ENCODE measurements at places on chromosomes 16 and 17.

- no peak for DNase-seq
Measured at GRCh38 chr17:31391496-31391949, at the start of gene RAB11FIP4. Gene RAB11FIP4 (plus strand): TSS chr17:31391675. CDS start chr17:31391853, 178 bp downstream.

DNA sequence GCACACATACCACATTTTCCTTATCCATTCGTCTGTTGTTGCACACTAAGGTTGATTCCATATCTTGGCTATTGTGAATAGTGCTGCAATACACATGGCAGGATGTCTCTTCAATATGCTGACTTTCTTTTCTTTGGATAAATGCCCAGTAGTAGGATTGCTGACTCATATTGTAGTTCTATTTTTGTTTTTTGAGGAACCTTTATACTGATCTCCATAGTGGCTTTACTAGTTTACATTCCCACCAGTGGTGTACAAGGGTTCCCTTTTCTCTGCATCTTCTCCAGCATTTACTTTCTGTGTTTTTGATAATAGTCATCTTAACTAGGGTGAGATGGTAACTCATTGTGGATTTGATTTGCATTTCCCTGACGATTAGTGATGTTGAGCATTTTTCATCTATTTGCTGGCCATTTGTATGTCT is 118.1 kb downstream of the STXBP4 start:
- no peak for DNase-seq

GRCh38 chr17:80992077-80992947 is 671 bp downstream of the CHMP6 start:
- DNase-seq = no peak

DNA sequence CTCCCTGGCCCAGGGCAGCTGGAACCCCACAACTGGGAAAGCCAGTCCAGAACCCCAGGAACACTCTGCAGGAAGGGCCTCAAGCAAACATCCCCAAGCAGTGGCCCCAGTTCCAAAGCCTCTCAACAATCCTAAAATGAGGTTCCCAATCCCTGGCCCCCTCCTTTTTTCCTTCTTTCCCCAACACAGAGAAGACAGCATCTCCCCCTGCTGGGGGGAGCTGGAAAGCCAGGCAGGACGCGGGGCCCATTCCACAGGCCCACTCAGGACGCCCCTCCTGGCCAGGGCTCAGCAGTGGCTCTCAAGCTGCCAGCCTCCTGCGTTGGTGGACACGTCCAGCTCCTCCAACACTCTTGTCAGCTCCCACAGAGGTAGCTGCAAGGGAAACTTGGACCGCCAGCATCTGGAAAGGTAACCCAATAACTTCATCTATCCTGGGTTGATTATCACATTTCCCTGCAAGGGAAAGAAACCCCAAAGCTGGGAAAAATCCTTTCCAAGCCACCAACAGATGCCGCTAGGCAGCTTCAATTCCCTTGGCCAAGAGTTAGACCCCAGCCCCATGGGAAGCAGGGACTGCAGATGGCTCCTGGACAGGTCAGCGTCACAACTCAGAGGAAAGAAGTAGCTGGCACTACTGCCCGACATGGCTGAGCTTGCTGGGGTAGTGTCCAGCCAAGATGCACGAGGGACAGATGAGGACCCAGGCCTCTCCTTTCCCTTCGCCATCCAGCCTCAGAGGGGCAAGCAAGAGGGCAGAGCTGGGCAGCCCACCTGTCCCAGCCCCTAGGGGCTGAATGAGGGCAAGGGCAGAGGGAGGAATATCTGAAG is 7.6 kb downstream of the HDAC5 start:
- peak; percentile 14 for DNase-seq

DNA sequence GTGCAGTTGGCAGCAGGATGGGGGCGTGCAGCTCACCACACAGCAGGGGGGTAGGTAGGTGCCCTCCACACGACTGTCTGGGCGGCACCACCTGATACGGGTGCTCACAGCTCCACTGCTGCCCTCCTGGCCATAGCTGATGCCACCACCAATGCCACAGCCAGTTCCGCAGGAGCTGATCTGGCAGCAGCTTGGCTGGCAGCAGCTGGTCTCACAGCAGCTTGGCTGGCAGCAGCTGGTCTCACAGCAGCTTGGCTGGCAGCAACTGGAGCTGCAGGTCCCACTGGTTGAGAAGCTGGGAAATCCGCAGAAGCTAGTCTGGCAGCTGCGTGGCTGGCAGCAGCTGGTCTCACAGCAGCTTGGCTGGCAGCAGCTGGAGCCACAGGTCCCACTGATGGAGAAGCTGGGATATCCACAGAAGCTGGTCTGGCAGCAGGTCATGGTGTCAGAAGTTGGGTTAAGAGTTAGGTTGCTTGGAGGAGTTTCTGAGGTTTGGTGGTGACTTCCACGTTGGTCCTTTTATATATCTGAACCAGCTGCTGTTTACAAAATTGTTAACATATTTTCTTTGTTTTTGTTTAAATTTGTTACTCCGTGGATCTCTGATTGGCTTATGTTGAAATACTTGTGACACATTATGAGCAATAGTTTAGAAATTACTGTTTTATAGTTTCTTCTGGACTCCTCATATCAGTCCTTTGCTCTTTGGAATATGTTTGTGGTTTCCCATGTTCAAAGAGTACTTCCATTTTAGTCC is at the start of gene KRTAP1-5:
Gene KRTAP1-5, minus strand, starts transcription at position 494 of the 757 bp plus-strand sequence. Its CDS starts 53 bp downstream, at position 441.
- no peak for DNase-seq

DNA sequence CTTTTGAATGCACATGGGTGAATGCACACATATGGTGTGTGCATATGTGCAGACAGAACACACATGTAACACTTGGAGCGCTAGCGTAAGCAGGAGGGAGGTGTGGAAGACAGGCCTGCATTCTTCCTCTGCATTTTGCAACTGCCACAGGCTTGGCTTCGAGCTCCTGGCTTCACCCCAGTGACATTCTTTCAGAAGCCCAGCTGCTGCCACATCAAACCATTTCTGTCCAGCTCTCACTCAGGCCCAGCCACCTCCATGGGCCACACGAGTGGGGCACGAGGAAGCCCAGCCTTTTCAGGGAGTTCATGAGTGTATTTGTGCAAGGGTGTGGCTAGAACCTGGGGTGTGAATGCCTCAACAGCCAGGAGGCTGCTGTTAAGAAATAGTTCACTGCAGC is 18.8 kb downstream of the LGALS3BP start:
- no peak for DNase-seq

DNA sequence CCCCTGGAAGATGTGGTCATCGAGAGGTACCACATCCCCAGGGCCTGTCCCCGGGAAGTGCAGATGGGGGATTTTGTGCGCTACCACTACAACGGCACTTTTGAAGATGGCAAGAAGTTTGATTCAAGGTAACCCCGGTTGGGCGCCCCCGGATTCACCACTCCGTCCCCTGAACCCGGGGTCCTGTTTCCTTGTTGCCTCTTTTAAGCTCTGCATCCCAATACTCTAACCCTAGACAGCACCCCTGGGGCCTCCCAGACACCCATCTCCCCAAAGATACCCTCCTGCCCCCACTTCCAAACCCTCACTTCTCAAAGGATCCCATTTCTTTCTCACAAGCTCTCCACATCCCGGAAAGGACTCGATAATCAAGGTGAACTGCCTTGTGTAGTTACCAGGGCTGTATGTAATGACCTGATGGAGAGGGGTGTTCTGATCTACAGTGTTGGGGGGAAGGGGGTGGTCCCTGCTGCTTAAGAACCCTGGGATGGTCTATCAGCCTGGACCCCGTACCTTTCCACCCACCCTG is 412 bp downstream of the FKBP10 start:
- no peak for DNase-seq

DNA sequence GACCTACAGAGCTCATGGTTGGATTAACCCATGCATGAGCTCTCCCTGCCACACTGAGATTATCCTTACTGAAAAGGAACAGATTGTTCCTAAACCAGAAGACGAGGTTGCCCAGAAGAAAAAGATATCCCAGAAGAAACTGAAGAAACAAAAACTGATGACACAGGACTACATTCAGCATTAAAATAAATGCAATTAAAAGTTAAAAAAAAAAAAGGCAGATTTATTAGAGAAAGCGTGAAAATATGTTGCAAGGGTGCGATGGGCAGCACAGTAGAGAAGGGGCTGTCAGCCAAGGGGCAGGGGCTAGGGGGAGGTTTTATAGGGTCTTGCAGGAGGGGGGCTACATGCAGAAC is 40.2 kb upstream of the BPTF start:
- DNase-seq = no peak

DNA sequence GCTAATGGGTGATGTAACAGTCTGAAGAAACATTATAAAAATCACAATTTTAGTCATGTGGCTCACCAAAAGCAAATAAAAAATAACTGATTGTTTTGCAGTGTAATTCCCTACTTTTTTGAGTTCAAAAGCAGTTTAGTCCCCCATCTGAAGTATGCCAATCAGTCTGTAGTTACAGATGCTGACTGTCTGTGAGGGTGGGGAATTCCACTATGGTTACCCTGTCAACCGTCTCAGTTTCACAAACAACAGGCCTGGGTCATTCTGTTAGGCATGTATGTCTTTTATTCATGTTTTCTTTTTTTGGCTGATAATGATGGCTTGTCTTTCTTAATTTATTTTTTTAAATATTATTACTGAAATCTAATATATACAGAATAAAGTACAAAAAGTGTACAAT is 69.3 kb downstream of the STXBP4 start:
- DNase-seq = peak; percentile 10

DNA sequence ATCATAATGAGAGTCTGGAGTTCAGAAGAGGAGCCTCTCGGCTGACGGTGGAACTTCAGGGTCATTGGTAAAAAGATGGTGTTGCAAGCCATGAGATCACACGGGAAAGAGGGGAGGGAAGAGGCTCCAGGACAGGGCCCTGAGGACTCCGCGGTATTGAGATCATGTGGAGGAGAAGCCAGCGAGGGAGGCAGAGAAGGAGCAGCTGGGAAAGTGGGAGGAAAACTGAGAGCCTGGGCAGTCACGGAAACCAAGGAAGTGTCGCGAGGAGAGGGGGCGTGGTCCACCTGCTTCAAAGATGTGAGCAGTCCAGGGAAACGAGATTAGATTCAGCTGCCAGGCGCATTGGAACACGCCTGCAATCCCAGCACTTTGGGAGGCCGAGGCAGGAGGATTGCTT is 27.7 kb upstream of the SBK1 start:
- DNase-seq = no peak

DNA sequence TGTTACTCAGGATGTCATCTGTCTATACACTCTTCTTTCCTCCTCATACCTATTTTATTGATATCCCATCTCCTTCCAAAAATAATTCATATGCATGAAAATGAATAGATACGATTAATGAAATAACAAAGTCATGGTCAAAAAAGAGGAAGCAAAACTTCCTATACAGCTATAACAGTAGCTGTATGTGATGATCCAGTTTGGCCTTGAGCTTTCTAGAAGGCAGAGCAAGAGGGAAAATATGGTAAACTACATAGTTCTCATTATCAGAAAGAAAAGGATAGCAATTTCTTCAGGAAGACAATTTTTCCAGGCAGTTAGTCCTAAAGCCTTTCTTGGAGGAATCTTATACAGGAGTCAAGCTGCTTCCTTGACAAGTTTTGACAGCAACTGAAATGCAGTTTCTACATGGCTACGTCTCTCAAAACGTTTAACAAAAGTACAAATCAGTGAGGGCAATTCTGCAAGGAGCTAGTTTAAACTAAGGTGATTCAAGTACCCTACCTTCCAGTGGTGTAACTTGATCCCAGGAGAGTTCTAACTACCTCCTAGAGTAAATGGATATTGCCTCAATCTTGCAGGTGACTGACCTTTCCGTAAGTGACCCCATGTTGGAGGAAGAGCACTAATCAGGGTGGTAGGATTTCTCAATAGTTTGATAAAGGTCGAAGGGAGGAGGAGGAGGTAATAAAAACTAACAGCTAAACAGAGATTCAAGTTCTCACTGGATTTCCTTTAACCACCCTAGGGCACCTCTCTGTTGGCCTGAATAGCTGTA is 1.0 kb downstream of the SPAG5 start:
- no peak for DNase-seq

GRCh38 chr16:4733747-4734062 is 366 bp downstream of the ANKS3 start:
- peak; percentile 29 for DNase-seq

Measured in stimulated activated CD4-positive, alpha-beta T cell treated with anti-CD3 and anti-CD28 coated beads, Interleukin-4, amount 100 ng/mL, for 24 hours (primary cell).